Stimulated activated CD8-positive, alpha-beta memory T cell treated with anti-CD3 and anti-CD28 coated beads, Interleukin-2, amount 100 ng/mL, for 1 hour (primary cell): ENCODE measurements at places on chromosomes 1 and 21.

GRCh38 chr1:160884579-160884978, 401 bp downstream of the ITLN1 start:
- no peak for DNase-seq

DNA sequence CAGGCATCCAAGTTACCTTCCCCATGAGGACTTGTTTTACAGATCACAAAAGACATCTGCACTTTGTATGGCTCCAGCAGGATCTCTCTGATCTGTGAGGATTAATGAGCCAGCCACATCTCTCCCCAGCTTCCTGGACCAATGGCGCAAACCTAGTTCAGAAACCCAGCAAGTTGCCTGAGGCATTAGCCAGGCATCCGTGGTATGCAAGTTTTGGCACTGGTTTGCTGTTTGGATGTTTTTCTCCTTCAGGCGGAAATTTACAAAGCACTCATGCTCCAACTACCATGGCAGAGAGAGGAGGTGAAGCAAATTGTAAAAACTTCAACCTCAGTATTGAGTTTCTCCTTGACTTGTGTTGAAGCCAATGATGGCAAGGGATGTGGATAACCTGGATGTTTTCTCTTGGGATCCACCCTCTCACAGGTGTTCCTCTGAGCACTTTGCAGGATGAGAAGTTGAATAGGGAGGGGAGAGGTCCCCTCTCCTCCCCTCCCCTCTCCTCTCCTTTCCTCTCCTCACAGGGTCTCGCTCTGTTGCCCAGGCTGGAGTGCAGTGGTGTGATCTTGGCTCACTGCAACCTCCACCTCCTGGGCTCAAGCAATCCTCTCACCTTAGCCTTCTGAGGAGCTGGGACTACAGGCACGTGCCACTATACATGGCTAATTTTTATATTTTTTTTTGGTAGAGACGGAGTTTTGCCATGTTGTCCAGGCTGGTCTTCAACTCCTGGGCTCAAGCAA, 25.6 kb upstream of the ENO1 start:
- DNase-seq = no peak

- DNase-seq = no peak
These were observed 119.4 kb downstream of the AKT3 start for GRCh38 chr1:243730487-243731150.

GRCh38 chr21:22516230-22516629, 1518.0 kb downstream of the NCAM2 start:
- no peak for DNase-seq

DNA sequence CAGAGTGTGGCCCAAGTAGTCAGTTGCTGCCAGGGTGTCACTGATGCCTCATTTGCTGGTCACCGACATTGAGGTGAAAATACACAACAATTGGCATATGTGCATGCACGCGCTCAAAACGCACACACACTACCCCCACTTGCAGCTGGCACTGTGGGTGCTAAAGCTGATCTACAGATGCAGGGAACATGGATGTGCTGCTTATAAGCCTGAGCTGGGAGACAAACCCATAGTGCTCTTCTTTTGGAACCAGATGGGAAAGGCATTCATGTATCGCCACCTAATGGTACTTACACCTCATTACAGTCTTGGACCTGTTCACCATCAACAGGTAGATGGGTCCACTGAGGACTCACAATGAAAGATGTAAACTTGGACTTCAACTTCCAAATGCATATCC, 70.3 kb upstream of the CAMK1G start:
- no peak for DNase-seq

DNA sequence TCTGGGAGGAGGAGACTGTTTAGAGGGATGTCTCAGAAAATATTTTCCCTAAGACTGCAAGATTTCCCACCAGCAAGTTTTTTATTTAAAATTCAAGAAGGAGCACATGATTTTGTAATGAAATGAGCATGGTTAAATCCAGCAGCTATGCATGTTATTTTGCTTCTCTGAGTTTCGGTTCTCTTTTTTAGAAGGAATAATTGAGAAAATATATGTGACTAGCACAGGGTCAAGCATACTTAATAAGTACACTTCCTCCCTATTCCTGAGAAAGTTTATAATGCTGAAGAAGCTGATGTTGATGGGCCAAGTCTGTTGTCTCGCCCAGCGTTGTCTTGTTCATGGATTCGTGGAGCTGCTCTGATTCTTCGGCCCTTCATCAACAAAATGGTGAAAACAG, 51.2 kb downstream of the EXO1 start:
- no peak for DNase-seq

DNA sequence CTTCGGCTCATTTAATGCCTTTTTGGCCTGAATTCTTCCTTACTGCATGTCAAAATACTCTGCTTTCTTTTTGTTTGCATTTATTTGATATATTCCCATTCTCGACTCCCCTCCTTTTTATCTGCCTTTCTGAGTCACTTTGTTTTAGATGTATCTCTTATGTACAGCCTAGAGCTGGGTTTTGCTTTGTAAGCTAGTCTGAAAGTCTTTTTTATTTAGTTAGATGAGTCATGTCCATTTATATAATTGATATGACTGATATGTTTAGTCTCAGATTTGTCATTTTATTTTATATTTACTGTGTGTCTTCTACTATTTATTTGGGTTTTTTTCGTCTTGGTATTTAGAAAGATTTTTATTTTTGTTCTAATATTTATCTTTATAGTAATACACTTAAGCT, 33.6 kb upstream of the GNG5 start:
- DNase-seq = no peak

DNA sequence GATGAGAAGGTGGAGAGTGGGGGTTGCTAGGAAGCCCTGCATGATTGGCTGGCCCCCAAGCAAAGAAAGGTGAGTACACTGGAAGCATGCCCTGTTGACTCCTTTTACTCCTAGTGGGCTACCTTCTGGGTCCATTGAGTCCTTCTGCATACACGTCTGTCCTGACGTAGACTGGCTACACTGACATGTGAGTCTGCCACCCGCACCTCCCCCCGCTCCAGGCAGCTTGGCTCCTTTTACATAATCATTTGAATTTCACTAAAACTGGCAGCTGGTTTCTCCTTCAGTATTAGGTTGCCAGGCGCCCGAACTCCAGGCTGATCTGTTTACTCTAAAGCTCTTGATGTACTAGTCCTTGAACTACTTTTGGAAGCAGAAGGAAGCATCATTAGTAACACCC, 8.7 kb downstream of the MRPS21 start:
- no peak for DNase-seq

DNA sequence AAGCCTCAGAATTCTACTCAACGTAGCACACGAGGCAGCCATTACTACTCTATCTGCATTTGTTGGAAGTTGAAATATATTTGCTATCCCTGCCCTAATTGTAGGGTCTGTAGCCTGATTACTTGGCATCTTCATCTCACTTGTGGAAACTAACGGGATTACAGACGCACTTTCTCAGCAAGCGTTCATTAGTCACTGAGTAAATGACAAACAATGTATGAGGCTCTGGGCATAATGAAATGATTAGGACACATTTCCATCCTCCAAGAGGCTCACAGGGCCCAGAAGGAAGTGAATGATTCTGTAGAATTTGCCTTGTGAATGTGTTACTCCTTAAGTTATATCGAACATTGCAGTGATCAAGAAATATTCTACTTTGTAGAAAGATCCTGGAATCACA, 78.1 kb downstream of the KIF26B start:
- DNase-seq = no peak
